ENCODE measurements at places on chromosomes 2 and 18.

DNA sequence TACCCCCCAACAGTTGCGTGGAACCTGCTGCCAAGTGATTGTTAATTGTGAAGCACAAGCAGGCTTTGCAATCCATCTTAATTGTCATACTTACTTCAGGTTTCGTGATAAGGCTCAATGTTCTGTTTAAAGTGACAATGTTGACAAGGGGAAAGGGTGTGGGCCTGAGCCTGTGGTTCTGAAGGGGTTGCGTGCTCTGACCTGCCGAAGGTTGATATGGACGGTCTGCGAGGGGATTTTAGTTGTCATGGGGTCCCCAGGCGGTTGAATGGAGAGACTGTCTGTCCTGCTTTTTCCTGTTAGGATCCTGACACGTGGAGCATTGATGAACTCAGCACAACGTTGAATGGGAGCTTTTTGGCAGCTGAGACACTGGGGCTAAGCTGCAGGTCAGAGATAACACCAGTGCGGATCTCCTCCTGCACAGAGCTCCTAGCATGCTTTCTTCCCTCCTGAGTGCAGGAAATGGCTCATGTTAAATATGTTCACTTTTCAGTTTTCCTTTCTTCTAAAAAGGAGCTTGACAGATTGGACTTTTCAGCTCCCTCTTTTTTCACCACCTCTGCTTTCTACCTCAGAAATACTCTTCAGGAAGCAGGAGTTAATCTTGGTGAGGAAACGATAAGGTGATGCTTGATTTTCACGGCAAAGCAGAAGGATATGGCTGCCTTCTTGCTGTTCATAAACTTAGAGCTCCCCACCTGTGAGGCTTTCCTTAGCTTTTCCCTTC is 62.9 kb upstream of the ZEB2 start:
- no peak for DNase-seq

- DNase-seq: no peak
Measured at GRCh38 chr2:238956676-238957075, 108.8 kb downstream of the TWIST2 start.

- DNase-seq: no peak
Measured at GRCh38 chr2:60775048-60775639, 19.1 kb downstream of the PAPOLG start.

DNA sequence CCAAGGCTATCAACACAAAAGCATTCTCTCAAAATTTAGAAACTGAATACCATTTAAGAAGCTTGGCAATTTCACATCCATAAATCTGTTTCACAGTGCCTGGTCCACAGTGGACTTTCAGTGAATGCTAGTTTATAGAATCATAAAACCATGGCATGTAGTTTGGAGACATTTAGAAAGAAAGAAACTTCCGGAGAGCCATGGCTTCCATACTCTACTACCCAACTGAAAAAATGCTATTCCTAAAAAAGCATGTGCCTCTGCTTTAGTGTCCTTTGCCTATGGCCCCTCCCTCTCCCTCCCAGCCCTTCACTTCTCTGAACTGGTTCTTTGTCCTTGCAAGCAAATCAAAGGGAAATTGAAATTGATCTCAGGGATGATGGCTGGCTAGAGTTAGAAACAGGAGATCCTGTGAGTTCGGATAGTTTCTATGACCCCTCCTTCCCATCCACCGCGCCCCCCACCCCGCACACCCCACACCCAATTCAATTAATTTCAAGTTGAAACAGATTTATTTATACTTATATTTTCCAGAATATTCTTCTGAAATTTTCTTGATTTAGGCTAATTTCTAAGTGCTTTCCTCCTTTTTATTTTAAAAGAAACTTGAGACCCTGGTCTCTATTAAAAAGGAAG is 248.3 kb downstream of the TRIB2 start:
- DNase-seq: no peak

GRCh38 chr18:54551590-54551989 is 39.5 kb upstream of the DYNAP start:
- DNase-seq: no peak

DNA sequence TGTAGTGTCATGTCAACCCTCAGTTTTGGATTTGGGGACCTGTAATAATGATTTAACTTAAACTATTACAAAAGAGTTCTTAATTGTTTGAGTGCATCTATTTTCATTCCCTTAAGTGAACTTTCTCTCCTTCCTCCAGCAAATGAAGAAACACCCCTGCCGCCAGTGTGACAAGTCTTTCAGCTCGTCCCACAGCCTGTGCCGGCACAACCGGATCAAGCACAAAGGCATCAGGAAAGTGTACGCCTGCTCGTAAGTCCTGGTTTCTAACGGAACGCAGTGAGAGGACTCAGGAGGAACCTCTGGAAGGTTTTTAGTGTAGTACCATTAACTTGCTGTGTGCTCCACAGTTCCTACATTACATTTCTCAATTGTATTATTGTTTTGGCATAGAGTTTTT is 114.2 kb downstream of the ZNF532 start:
- no peak for DNase-seq

DNA sequence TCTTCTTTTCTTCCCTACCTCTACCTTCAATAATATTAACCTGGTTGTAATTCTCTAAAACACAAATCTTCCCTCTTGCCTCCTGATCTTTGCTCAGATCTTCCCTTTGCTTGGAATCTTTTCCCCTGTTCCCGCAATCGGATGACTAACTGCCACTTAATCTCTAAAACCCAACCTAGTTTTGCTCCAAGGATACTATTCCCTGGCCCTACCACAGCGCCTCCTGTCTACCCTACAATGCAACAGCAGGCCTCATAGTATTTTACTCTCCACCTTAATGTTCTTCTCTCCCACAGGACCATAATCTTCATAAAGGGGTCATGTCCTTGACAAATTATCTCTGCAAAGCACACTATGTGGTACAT is 246.8 kb upstream of the TNP1 start:
- DNase-seq: no peak

GRCh38 chr2:200254773-200255172 is 51.7 kb upstream of the SPATS2L start:
- no peak for DNase-seq

- DNase-seq: no peak
Measured at GRCh38 chr18:9787712-9788111, 79.6 kb downstream of the RAB31 start.

GRCh38 chr2:24768013-24768412 is 25.2 kb downstream of the PTRHD1 start:
- DNase-seq: no peak

- no peak for DNase-seq
Measured at GRCh38 chr2:153455403-153455802, 23.2 kb downstream of the RPRM start.

- DNase-seq: no peak
Measured at GRCh38 chr2:196315388-196316049, 144.1 kb upstream of the STK17B start.

GRCh38 chr2:67564076-67564475 is 166.9 kb downstream of the ETAA1 start:
- DNase-seq: no peak

DNA sequence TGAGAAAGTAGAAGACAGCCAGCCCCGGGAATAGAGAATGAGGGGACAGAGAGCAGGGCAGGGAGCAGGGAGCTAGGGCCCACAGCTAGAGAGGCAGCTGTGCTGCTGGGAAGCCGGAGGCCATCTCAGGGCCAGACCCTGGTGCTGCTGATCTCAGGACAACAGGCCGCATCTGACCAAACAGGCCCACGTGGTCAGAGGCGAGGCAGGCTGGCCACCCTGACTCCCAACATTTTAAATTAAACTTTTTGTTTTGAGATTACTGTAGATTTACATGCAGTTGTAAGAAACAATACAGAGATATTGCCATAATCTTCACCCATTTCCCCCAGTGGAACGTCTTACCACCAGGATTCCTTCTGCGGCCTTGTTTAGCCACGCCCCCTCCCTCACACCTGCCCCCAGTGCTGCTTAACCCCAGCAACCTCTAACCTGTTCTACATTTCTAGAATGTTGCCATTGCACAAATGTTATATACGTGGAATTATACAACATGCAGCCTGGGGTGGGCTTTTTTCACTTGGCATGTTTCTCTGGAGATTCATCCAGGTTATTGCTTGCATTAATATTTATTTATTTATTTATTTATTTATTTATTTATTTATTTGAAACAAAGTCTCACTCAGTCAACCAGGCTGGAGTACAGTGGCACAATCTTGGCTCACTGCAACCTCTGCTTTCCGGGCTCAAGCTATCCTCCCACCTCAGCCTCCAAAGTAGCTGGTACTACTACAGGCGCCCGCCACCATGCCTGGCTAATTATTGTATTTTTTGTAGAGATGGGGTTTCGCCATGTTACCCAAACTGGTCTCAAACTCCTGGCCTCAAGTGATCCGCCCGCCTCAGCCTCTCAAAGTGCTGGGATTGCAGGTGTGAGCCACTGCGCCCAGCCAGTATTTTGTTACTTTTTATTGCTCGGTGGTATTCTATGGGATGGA is 48.6 kb upstream of the GPR17 start:
- no peak for DNase-seq

DNA sequence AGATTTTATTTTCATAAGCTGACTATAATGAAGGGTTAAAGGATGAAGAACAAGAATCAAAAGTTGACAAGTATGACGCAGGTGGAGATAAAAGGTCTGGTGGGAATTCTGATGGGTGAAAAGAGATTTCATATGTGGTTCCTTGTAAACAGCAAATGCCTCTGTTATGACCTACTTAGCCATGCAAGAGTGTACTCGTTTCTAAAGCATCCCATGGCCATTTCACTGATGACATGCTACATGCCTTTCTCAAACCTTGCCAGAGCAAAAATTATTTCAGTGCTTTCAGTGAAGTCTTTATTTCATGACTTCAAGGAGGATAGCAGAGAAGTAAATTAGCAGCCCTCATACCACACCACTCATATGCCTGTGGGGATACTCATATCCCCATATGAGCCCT is 71.7 kb downstream of the FEZ2 start:
- DNase-seq: no peak

DNA sequence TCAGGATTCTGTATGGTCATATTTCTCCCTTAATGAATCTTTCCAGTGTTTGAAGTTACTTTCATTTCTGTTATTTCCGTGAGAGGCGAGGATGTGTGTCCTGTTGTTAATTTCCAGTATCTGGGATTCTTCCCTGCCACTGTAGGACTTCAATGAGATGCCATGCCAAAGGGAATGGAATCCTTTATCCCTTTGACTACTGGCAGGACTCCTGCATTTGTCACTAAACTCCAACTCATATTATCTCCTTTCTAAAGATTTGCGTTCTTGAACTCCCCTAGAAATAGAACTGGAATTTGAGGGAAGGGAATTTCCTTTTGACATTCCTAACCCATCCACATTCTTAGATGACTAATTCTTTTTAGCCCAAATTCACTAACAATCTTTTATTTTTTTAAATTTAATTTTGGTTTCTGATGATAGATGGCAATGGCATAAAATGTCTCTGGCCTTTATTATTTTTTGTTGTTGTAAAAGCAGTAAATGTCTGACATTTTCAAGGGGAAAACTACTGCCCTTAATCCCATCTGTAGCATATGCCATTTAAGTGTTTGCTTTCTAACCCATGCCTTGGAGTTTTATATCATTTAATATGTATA is 87.8 kb upstream of the EML6 start:
- DNase-seq: no peak

- DNase-seq: no peak
Measured at GRCh38 chr2:46275995-46276394, 21.2 kb upstream of the EPAS1 start.

DNA sequence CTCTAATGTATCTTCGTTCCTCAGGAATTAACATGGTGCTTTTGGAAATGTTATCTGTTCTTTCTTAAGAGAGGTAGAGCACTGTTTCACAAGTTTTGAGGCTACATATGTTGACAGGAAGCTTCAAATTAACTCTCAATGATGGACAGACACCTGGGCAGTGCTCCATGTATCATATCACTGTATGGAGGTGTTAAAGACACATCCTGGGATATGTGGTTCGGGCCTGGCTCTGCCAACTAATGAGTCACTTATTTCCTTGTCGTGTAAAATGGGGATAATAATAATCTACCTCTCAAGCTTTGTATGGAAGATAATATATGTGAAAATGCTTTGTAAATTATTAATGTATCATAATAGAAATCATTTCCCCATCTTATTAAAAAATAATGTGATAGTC is 90.2 kb downstream of the PARD3B start:
- DNase-seq: no peak

GRCh38 chr2:226405465-226405864 is 394.2 kb downstream of the IRS1 start:
- DNase-seq: no peak

- DNase-seq: peak; percentile 10
Measured at GRCh38 chr2:65370387-65371073, 61.9 kb downstream of the SPRED2 start.

DNA sequence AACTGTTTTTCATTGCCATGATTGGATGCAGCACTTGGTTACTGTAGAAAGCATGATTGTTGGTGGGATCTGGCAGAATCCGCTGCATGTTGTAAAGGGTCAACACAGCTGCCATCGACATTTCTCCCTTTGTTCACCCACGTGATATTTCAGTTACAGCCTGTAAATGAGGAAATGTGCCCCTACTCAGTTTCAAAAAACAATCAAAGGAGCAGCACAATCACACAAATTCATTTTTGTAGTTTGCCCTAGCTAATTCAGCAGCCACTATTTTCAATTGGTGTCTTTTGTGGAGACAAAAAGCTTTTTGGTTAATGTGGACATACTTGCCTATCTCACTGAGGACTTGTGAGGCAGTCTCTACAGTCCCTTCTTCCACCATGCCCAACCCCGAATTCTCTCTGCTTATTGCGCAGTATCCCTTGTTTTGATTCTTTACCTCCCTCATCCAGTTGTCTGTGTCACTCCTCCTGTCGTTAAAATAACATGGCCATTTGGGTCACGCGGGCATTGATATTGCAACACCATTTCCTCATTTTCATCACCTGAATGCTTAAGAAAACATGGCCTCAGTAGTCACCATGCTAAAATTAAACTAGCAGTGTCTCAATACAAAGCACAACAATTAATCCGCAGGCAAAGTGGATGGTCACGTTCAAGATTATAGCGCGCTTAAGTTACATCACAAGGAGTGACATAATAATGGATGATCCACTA is 6.4 kb upstream of the PROC start:
- no peak for DNase-seq

- no peak for DNase-seq
Measured at GRCh38 chr2:181741756-181742155, 61.4 kb upstream of the NEUROD1 start.

- no peak for DNase-seq
Measured at GRCh38 chr2:120720231-120720630, 15.4 kb upstream of the GLI2 start.

DNA sequence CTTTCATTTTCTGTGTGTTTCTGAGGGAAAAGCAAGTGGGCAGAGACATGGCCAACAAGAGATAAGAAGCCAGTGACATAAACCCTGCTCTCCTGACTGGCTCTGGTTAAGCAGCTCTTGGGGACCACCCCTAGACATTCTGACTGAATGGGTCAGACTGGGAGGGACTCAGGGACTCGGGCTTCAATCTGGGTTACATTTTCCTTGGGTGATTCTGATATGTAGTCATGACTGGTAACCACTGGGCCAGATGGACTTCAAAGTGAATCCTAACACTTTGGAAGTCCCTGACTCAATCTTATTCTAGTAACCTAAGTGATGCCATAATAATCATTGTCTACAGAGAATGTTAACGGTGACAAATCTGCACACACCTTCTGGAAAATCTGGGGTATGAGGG is 397.8 kb downstream of the NBAS start:
- no peak for DNase-seq

Measured in NCI-H2171 (cell line).